Cardiac muscle cell (in vitro differentiated cells and primary cell): ENCODE measurements at places on chromosomes 2 and 18. TPM values are rescaled to one million over a fixed set of nuclear protein-coding genes. Genes with fewer than 3 reads are reported as not detected.
A peak's percentile ranks its signal among the peaks of the same experiment; 100 is the strongest.

The FN1 gene
- total RNA-seq: 241 and 335 TPM in 2 replicates

The GPR35 gene
- 0.70 and 5.1 TPM in 2 replicates for total RNA-seq

The PRKAG3 gene
- not detected in 2 replicates for total RNA-seq

The CPSF3 gene
- total RNA-seq: 45.9 and 57.4 TPM in 2 replicates

The NTSR2 gene
- total RNA-seq: not detected in 2 replicates

The EGR4 gene
- 0.06 TPM in 1 of 2 replicates, not detected in the other for total RNA-seq

The UGT1A9 gene
- not detected in 2 replicates for total RNA-seq

The CAPN14 gene
- total RNA-seq: 0.21 and 0.39 TPM in 2 replicates

The TUBA3D gene
- not detected in 2 replicates for total RNA-seq

DNA sequence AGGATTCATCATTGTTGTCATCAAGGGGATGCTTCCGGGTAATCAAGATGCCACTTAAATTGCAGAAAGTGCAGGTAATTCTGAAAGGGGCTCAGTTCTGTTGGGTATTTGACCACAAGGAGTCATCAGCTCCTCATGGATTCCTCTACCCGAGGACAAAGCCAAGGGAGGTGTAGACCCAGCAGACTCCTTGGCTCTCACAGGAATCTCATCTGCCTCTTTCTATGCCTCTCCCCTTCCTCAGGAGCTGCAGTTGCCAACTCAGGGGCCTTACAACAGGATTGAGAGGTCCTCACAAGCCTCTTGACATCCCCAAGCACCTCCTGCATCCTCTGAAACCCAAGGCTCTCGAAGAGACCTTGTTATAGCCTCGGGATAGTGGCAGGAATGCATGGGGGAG lies 44.0 kb downstream of the ITGB6 start:
- no peak overlapping the region for H3K4me3 ChIP-seq
- no peaks in the 10 kb centered on the region for H3K27me3 ChIP-seq
- DNase-seq: no peak
- no peaks in the 10 kb centered on the region for H3K36me3 ChIP-seq
- H3K4me1 ChIP-seq: peaks cover 6% of the 10 kb centered on the region
- no peak overlapping the region for H3K27ac ChIP-seq

DNA sequence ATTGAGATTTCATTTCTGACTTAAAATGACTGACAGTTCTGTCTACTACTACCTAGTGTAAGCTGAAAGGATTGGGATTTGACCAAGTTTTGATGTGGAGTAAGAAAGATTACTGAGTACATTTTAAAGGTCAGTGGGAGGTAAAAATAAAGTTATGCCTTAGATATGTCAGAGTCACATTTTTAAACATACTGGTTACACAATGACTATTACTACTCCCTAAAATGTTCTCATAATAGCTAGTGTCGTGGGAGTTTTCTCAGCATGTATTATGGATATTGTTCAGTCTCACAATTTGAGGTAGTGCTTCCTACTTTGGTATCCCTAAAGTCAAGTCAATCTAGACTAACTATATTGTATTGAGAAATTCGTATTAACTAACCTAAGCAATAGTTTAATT lies 1092.5 kb downstream of the LRP1B start:
- H3K4me1 ChIP-seq: no peaks in the 10 kb centered on the region
- no peak overlapping the region for H3K27ac ChIP-seq
- no peak overlapping the region for H3K4me3 ChIP-seq
- DNase-seq: peak; percentile 6
- no peaks in the 10 kb centered on the region for H3K27me3 ChIP-seq
- H3K36me3 ChIP-seq: no peaks in the 10 kb centered on the region

- H3K4me3 ChIP-seq: no peak overlapping the region
- no peaks in the 10 kb centered on the region for H3K27me3 ChIP-seq
- peaks cover 17% of the 10 kb centered on the region for H3K4me1 ChIP-seq
- no peak for DNase-seq
- no peaks in the 10 kb centered on the region for H3K36me3 ChIP-seq
These were observed 27.1 kb downstream of the HS1BP3 start for GRCh38 chr2:20623741-20624155.

DNA sequence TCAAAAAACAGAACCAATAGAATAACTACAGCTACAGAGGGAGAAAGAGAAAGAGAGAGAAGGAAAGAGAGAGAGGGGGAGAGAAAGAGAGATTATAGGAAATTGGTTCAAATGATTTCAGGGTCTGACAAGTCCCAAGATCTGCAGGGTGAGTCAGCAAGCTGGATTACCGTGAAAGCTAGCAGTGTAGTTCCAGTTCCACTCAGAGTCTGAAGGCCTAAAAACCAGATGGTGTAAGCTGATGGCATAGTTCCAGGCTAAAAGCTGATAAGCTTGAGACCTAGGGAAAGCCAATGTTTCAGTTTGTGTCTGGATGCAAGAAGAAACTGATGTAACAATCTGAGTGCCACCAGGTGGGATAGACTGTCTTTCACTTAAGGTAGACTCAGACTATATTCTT lies 397.7 kb downstream of the TRIB2 start:
- H3K4me3 ChIP-seq: no peak overlapping the region
- no peak overlapping the region for H3K27ac ChIP-seq
- peaks cover 9% of the 10 kb centered on the region for H3K4me1 ChIP-seq
- H3K36me3 ChIP-seq: no peaks in the 10 kb centered on the region

- DNase-seq: peak; percentile 74
- H3K27ac ChIP-seq: no peak overlapping the region
- H3K4me1 ChIP-seq: peaks cover 5% of the 10 kb centered on the region
- H3K4me3 ChIP-seq: peak overlapping the region; percentile 86
- no peaks in the 10 kb centered on the region for H3K36me3 ChIP-seq
These were observed 2.2 kb upstream of the KCNH7 start for GRCh38 chr2:162840598-162841246.

DNA sequence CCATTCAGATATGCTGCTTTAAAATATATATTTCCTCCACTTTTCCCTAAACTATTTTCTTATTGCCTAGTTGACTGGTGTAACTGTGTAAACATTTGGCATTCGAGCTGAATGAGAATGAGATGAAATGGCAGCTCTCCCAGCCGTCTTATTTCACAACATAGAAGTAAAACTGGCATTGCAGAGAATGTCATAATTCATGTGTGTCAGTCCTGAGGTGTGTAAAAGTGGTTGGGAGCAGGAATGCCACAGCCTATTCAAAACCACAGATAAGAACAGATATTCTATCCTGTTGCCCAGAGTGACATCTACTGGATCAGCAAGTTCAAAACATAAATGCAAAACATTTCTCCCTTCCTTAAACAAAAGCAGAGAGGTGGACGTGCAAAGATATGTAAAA lies 565.5 kb upstream of the CHAC2 start:
- H3K4me3 ChIP-seq: no peak overlapping the region
- H3K36me3 ChIP-seq: no peaks in the 10 kb centered on the region
- no peaks in the 10 kb centered on the region for H3K27me3 ChIP-seq
- H3K27ac ChIP-seq: peak overlapping the region; percentile 12
- DNase-seq: peak; percentile 32

DNA sequence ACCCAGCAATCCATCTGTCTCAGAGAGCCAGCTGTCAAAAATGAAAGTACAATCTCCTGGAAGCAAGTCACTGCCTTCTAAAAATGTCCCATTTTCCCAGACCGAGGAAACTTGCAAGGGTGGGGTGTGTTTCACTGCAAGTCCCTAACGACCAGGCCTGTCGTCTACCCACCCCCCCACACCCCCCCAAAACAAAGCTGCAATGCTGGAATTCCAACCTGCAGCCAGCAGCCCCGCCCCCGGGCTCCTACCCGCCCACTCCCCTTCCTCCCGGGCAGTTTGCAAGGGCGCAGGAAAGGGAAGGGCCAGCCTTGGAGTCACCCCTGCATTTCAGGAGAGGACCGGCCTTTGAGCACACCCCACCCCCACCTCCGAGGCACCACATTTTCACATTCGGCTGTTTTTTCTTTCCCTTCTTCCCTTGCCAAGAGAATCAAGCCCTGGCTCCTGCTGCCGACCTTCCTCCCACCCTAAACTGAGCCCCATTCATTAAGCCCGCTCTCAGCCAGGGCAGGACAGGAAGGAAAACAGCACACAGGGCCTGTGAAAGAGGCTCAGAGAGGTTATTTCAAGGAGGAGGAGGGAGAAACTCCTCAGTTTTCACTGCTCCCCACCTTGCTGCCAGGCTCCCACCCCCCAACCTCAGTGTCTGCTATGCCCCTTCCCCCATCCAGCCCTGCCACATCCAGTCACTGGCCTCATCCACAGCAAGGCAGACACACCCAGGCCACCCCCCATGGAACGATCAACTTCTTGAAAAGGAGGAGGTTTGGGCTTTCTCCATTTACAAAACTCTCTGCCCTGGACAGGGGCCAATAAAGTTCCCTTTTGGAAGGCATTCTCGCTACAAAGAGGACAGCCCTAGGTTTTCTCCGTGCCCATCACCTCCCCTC lies 11.3 kb downstream of the SMAD7 start:
- H3K27me3 ChIP-seq: no peaks in the 10 kb centered on the region
- peaks cover 88% of the 10 kb centered on the region for H3K4me1 ChIP-seq
- H3K4me3 ChIP-seq: peak overlapping the region; percentile 0
- DNase-seq: no peak
- peaks cover 15% of the 10 kb centered on the region for H3K36me3 ChIP-seq
- H3K27ac ChIP-seq: peak overlapping the region; percentile 96

GRCh38 chr2:174125090-174125489 lies 123.2 kb downstream of the OLA1 start:
- no peaks in the 10 kb centered on the region for H3K27me3 ChIP-seq
- H3K36me3 ChIP-seq: no peaks in the 10 kb centered on the region
- DNase-seq: no peak
- peaks cover 10% of the 10 kb centered on the region for H3K4me1 ChIP-seq
- H3K27ac ChIP-seq: no peak overlapping the region

DNA sequence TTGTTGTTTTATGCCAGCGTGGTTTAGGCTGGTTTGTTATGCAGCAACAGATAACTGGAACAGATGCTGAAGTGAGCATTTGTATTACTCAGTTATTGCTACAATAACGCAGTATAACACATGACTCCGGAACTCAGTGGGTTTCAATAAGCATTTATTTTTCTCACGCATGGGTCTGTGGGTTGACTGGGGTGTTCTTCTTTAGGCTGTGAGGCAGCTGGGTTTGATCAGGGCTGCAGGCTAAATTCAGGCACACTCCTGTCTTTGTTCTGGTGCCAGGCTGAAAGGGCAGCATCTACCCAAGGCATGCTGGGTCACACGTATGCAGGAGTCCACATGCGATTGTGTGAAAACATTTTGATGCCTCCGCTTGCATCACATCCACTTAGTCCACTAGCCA lies 3.8 kb upstream of the SLC1A4 start:
- peaks cover 22% of the 10 kb centered on the region for H3K27me3 ChIP-seq
- H3K36me3 ChIP-seq: no peaks in the 10 kb centered on the region
- H3K4me1 ChIP-seq: peaks cover 2% of the 10 kb centered on the region
- H3K27ac ChIP-seq: no peak overlapping the region

DNA sequence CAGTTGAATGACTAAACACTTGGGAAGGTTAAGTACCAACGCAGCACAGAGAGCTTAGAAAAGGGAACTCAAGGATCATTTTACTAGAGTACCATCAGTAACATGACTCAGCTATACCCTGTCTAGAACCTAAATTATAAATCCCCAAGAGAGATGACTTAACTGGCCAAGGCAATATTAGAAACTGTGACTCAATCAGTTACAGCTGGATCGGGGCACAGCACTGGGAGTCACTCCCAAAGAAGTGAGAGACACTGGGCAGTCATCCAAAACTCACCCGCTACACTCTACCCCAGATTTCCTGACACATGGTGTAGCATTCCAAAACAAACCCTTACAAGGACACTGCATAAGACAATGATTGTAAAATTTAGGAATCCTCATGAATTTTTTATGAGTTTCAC lies 17.7 kb downstream of the IWS1 start:
- H3K27ac ChIP-seq: peak overlapping the region; percentile 20
- DNase-seq: peak; percentile 94
- no peak overlapping the region for H3K4me3 ChIP-seq
- peaks cover 16% of the 10 kb centered on the region for H3K36me3 ChIP-seq
- H3K27me3 ChIP-seq: no peaks in the 10 kb centered on the region
- peaks cover 17% of the 10 kb centered on the region for H3K4me1 ChIP-seq

DNA sequence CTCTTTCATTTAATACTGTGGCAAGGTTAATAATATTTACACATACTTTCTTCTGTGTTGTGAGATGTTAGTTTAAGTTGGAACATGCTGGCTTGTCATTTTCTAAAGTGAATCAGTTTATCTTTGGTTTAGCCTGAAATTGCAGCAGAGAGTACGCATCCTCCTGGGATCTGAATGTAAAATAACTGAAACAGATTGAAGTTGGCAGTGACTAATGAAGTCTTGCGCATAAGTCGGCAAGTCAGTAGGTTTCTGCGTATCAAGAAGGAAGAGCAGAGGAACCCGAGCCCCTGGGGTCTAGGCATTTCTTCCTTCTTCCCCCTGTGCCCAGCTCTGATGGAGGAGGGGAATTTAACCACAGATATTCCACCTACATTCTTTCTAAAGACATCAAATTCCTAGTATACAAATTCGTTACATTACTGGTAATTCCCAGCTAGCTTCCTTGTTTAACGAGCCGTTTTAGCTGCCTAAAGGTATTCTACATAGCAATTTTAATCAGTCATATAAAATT lies 392.1 kb upstream of the RAB12 start:
- H3K36me3 ChIP-seq: no peaks in the 10 kb centered on the region
- H3K4me1 ChIP-seq: peaks cover 13% of the 10 kb centered on the region
- H3K27me3 ChIP-seq: no peaks in the 10 kb centered on the region
- no peak for DNase-seq

GRCh38 chr2:187447336-187447735 lies 716 bp downstream of the CALCRL start:
- peak overlapping the region; percentile 25 for H3K4me3 ChIP-seq
- H3K27me3 ChIP-seq: no peaks in the 10 kb centered on the region
- DNase-seq: no peak
- H3K27ac ChIP-seq: peak overlapping the region; percentile 78

DNA sequence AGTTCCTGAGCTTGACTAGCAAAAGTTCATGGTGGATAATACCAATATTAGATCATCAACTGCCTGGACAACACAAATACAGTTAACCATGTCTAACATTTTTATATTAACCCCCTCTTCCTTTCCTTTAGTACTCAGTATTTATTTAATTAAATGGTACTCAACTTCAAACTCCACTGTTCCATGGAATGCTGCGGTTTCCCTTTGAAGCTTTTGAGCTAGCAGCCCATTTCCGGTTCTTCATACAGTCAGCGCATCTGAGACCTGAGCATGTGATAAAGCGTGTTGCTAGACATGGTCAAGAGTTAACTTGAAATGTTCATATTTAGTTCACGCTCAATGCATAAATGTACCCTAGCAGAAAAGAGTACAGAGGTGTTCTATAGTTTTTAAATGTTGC lies 278.4 kb downstream of the ALPK2 start:
- no peak overlapping the region for H3K4me3 ChIP-seq
- no peaks in the 10 kb centered on the region for H3K4me1 ChIP-seq
- no peak overlapping the region for H3K27ac ChIP-seq
- H3K27me3 ChIP-seq: no peaks in the 10 kb centered on the region
- no peak for DNase-seq

GRCh38 chr2:239299218-239299939 lies 101.4 kb downstream of the HDAC4 start:
- H3K27ac ChIP-seq: no peak overlapping the region
- no peak overlapping the region for H3K4me3 ChIP-seq
- no peaks in the 10 kb centered on the region for H3K36me3 ChIP-seq
- no peaks in the 10 kb centered on the region for H3K27me3 ChIP-seq
- H3K4me1 ChIP-seq: peaks cover 21% of the 10 kb centered on the region
- DNase-seq: no peak
